ENCODE measurements at places on chromosomes 6 and 20.

- DNase-seq: no peak
Measured at GRCh38 chr6:84508334-84508733, 256.1 kb downstream of the TBX18 start.

- no peak for DNase-seq
Measured at GRCh38 chr6:113776998-113777397, 80.1 kb upstream of the MARCKS start.

DNA sequence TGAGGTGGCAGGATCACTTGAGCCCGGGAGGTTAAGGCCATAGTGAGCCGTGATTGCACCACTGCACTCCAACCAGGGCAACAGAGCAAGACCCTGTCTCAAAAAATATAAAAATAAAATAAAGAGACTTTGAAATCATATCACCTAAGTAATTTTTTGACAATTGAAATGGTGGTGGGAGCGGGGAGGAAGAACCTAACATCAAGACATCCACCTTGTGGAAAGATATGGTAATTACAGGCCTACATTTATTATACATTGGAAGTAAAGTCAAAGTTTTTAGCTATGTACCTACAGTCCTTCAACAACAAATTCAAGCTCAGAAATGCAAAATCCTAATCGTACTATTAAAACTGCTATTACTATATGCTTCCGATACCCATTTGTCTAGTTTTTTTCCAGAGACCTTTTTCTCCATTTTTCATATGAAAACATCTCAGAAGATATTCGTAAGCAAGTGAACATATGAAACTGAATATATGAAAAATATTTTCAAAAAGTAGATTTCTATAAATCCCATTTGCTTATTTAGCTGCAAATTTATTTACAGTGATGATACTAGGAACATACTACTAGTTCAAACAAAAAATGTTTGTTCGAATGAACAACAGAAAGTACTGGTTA is 83.3 kb downstream of the SYCP2 start:
- DNase-seq: no peak

DNA sequence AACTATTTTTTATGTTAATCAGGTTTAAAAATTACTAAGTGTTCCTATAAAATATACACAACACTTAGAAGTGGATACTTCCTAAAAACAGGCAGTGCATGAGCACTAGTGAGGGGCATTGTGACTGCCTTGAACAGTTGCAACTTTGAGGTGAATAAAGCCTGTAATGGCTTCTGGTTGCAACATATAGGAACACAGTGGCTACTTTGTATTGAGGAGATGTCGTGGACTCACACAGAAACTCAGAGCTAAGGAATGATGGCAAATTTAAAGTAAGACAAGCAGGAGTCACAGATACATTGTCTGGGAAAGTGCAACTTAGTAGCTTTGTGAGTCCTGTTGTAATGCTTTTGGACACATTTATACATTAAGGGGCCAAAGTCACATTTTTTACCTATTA is 861 bp upstream of the HLA-A start:
- no peak for DNase-seq
